ENCODE measurements at places on chromosomes 2 and 18. TPM values are rescaled to one million over a fixed set of nuclear protein-coding genes. Genes with fewer than 3 reads are reported as not detected.

UGT1A10 gene
- not detected for polyA plus RNA-seq

RNF125 gene
- not detected for polyA plus RNA-seq

OSR1 gene
- polyA plus RNA-seq = not detected

SLC9A2 gene
- polyA plus RNA-seq = 0.06 TPM

DSG2 gene
- polyA plus RNA-seq = not detected

PSMD14 gene
- polyA plus RNA-seq = 137 TPM

Data from Purkinje cell (primary cell).